ENCODE measurements at places on chromosomes 2 and 18.

DNA sequence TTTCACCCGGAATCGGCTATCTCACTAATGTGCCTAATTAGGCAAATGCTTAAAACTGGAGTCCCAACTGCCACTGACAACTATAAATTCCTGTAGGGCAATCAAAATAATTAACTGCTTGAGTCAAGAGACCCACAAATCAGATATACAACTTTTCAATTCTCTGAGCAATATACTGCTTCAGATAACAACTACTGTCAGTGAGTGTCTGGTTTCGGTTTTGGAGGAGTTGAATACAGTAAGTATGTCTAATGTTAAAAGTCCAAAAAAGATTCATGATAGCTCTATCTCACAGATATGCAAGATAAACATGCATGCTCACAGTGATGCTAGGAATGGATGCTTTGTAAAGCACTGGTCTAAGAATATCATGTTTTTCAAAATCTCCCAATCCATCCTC is 283.3 kb downstream of the NRXN1 start:
- no peak for DNase-seq

- no peak for DNase-seq
Measured at GRCh38 chr2:172739661-172740266, 4.1 kb downstream of the RAPGEF4 start.

DNA sequence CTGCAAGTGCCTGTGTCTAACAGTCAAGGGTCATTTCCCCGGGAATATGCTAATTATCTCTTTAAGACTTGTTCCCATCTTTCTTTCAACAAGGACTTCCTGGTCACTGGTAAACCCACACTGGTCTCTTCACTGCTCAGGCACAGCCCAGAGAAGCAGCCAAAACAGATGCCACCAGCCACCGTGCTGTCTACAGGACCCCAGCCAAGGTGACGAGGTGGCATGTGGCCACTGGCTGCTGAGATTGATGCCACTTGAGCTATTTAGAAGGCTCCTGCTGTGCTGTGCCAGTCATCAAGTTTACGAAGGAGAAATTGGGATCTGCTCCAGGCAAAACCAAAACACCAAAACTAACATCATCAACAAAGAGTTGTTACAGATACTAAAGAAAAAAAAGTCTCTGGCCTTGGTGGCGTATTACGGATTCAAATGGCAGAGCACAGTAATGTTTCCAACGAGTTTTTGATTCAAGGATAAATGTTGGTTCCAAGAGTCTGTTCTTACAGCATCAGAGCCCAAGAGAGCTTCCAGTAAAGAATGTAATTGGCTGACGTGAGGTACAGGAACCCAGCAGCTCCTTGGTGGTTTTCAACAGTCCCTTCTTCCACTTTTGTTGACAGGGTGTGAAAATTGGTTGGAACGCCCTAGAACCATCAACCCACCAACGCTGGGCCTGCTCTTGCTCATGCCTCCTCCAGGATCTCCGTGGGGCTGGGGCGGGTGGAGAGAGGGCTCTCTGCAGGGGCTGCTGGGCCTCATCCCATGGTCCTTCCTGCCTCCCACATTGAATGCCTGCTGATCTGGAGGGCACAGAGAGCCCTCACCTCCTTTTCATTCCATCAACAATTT is 63.7 kb upstream of the ZCCHC2 start:
- no peak for DNase-seq

DNA sequence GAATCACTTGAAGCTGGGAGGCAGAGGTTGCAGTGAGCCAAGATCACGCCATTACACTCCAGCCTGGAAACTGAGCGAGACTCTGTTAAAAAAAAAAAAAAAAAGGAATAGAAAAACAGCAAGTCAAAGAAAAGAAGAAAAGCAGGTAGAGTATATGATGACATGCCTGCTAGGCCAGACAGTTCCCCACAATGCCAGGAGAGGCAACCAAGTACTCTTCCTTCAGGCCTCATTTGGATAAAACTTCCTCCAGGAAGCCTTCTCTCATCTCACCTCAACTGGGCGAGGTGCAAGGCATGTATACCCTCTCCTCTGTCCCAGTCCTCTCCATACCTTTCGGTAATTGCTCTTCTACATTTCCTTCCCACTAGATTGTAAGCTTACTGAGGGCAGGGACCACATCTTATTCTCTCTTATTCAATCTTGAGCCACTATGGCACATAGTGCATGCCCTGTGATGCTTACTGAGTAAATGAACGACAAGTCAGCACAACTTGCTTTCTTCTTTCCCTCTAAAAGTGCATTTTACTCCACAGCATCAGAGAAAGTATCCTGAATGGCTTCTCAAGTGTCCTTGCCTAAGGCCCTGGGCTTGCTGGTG is 10.1 kb upstream of the SPRED2 start:
- no peak for DNase-seq

DNA sequence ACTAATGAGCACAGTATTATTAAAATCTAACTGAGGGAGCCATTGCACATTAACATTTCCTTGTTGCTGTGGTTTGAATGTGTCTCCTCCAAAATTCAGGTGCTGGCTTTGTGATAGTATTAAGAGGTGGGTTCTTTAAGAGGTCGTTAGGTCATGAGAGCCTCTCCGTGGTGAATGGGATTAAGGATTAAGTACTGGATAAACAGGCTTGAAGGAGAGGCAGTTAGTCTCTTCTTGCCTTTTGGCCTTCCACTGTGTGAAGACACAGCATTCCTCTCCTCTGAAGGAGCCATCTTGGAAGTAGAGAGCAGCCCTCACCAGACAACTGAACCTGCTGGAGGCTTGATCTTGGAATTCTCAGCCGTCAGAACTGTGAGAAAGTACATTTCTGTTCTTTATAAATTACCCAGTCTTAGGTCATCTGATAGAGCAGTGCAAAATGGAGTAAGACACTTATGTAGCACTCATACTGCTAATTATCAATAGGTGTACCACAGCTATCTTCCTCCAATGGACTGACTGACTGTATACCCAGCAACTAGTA is 182.7 kb downstream of the MYO3B start:
- DNase-seq = no peak

GRCh38 chr18:9549405-9549804 is 65.0 kb downstream of the PPP4R1 start:
- no peak for DNase-seq

DNA sequence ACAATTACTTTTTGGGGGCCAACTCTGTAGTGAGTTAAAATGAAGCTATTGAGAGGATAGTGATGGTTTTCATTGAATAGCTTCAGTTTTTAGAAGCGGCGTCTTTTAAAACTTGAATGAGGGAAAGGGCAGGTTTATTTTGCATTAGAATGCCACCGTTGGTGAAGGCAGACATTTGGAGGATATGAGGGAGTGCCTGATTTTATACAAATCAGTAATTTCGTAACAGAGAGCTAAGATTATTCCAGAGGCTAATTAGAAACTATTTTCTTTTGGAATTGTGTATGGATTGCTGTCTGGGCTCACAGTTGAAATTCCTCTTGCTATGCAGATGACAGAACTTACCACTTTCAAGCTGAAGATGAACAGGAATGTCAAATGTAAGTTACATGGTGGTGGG is 67.6 kb downstream of the ITGB1BP1 start:
- no peak for DNase-seq

DNA sequence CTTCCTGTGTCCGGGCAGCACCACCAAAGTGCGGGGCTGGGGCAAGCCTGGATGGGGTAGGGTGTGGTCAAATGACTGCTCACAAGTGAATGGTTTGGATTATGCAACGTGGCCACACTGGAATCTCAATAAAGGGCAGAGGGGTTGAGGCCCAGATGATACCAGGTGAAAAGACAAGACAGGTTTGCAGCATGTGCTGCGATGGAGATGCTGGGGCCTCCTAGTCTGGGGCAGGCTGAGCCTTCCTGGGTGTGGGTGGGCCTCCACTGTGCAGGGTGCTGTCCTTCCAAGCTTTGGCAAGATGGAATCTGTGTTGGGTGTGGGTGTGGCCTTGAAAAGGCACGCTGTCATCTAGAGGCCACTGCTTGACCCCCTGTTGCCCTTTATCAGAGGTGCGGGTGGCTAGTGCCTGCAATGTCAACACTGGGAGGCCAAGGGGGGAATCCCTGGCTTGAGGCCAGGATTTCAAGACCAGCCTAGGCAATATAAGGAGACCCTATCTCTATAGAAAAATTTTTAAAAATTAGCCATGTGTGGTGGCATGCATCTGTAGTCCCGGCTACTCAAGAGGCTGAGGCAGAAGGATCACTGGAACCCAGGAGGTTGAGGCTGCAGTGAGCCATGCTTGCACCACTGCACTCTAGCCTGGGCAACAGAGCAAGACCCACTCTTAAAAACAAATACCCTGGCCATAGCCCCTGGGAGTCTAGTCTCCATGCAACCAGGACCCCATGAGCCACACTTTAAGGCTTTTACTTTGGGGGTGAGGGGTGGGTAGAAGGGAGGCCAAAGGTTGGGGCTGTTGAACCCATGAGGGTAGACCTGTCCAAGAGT is 13.8 kb downstream of the RRM2 start:
- DNase-seq = no peak

- DNase-seq = no peak
Measured at GRCh38 chr18:6731222-6731596, 1.7 kb downstream of the ARHGAP28 start.

- no peak for DNase-seq
Measured at GRCh38 chr2:203993560-203993959, 57.0 kb downstream of the ICOS start.
